ENCODE measurements at places on chromosomes 11 and 22.

- DNase-seq, result no peak
These were observed 10.4 kb downstream of the SEPTIN3 start for GRCh38 chr22:41979423-41980250.

DNA sequence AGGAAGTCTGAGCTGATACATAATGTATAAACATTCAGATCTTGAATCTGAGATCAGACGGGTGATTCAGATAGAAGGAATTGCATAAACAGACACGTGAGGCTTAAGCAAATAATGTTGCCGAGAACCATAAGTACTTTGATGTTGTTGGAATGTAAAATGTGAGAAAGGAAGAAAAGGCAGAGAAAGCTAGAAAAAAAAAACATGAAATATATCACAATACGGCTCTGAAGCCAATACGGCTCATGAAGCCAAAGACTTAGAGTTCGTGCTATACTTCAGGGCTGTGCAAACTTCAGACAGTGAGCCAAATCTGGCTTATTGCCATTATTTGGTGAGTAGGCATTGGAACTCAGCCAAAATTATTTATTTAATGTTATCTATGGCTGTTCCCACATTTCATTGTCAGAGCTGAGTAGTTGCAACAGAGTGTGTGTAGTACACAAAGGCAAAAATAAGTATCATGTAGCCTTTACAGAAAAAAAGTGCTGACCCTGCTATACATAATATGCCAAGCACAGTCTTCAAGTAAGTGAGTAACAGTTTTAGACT, 673.3 kb downstream of the CNTN5 start:
- DNase-seq, result no peak

- DNase-seq, result no peak
These were observed 72.1 kb downstream of the RNF169 start for GRCh38 chr11:74820763-74821162.

DNA sequence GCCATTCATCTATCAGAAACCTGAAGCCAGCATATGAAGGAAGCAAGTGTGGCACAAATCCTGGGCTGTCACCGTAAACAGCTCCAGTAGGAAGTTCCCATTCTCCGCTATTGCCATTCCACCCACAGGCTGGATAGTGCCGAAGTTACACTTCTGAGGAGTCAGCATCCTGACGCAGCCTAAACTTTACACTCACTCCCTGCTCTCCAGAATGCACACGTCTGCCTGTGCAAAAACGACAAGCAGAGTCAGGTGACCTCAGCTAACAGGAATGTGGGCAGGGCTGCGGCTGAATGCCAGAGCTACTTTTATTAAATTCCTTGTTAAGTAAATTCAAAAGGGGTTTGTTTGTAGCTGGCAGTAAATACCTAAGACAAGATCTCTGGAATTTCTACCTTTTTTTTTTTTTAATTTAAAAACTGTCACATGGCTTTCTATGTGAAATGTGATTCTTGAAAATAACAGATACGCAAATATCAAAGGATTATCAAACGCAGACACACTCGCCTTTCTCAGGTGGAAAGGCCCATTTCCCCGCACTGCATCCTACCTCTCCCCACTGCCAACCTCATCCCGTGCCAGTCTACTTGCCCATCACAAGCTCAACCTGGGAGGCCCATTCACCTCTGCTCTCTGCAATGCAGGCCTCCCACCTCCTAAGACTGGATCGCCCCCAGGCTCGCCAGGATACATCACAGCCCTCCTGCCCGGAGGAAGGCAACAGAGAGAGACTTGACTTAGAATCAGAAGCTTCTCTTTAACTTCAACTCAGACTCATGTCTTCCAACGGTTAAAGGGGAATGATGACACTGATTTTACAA, 33.5 kb downstream of the NFRKB start:
- no peak for DNase-seq

DNA sequence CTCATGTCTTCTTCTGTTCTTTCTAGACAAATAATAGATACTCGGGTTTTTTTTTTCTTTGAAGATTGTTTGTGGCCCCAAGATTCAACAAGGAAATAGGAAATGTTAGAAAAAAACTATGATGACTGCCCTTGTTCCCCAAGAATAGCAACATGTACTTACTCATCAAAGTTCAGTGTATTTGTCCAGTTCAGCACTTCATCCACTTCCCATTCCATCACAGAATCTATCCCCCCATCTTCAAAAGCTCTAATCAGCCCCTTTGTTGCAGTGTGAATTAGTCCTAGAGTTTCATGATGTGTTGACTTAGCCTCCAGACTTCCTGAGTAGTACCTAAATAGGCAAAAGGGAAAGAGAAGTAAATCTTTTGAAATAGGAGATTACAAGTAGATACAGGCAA, 74.3 kb downstream of the C11orf65 start:
- no peak for DNase-seq

- no peak for DNase-seq
These were observed 1.3 kb downstream of the MRGPRE start for GRCh38 chr11:3230636-3231549.

- DNase-seq, result no peak
These were observed 9.1 kb upstream of the PPARA start for GRCh38 chr22:46140989-46141928.

DNA sequence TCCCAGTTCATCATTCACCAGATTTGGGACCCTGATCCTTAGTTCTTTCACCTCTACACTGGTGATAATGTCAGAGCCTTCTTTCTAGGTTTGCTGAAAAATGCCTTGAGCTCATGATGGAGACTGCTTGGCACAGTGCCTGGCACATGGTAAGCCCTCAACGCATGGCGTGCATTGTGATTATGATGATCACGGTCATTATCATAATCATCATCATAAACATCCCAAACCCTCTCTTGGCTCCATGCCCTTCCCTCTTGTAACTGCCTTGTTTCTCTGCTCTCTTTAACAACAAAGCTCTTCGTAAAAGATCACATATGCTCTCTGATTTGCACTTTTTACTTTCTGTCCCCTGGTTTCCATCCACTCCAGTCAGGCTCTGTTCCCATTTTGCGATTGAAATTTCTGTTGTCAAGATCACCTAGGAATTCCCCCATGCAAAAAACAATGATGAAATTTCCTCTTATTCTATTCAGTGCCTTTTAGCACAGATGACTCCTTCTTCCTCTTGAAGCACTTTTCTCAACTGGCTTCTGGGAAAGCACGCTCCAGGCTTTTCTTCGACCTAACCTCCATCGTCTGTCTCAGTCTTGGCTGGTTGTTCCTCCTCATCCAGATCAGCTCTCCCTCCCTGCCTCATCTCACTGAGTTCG, 479.1 kb downstream of the OPCML start:
- DNase-seq, result no peak

- DNase-seq, result no peak
These were observed 21.9 kb downstream of the RELT start for GRCh38 chr11:73398132-73398526.

DNA sequence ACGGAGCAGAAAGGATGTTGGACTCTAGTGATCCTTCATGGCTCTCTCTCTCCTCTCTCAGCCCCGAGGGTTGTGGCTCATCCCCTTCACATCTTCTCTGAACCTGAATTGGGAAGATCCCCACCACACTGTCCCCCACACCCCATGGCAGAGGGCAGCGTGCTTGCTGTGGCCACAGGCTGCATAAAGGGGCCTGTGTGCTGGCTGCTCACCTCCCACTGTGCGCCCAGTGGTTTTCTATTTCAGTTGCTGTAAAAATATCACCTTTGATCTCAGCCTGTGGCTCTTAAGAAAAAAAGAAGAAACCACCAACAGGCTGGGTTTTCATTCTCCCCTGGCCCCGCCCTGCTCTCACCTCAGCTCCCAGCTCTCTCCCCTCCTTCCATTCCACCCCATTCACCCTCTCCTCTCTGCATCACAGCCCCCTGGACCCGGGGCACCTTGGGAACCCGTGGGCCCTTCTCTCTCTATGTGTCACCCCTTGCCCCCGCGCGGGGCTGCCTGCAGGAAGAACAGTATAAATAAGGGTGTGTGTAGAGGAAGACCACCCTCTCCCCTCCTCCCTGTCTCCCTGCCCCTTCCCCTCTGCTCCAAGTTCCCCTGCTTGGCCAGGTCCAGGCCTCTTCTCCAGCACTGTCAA, 25.8 kb upstream of the WNT11 start:
- DNase-seq, result peak; percentile 55

GRCh38 chr22:34861787-34862186, 204.2 kb upstream of the ISX start:
- DNase-seq, result no peak

GRCh38 chr11:108666373-108666772, 1.5 kb downstream of the DDX10 start:
- no peak for DNase-seq

- no peak for DNase-seq
These were observed 40.9 kb downstream of the CSRP3 start for GRCh38 chr11:19160847-19161246.

DNA sequence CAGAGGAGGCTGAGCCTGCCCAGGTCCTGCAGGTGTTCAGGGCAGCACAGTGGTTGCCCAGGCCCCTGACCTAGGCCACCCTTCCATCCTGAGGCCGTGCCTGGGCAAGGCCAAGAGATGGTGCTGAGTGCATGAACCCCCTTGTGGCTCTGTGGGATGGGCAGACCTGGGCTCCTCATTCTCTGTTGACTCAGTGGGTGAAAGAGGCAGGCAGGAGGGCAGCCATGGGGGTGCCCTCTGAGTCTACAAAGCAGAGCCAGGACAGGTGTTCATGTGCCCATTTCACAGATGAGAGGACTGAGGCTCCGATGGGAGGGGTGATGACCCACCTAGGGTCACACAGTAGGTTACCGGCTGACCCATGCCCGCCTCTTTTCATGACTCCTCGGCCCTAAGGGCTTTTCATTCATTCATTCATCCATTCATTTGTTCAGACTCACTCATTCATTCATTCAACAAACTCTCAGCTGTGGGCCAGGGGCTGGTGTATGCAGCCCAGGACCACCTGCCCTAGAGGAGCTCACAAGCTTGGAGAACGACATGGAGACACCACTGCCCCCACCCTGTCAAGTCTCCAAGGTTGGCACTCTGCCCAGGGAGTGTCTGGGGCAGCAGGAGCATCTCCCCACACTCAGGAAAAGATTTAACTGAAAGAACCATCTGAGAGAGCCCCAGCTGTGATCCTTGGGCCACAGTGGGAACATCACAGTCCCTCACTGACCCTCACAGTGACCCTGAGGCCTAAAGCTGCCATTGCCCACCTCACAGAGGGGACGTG, 40.5 kb downstream of the IGLL5 start:
- no peak for DNase-seq

- DNase-seq, result no peak
These were observed 45.8 kb upstream of the AMPD3 start for GRCh38 chr11:10409207-10409661.

- DNase-seq, result peak; percentile 92
These were observed 2.1 kb downstream of the CCDC88B start for GRCh38 chr11:64341851-64342791.

DNA sequence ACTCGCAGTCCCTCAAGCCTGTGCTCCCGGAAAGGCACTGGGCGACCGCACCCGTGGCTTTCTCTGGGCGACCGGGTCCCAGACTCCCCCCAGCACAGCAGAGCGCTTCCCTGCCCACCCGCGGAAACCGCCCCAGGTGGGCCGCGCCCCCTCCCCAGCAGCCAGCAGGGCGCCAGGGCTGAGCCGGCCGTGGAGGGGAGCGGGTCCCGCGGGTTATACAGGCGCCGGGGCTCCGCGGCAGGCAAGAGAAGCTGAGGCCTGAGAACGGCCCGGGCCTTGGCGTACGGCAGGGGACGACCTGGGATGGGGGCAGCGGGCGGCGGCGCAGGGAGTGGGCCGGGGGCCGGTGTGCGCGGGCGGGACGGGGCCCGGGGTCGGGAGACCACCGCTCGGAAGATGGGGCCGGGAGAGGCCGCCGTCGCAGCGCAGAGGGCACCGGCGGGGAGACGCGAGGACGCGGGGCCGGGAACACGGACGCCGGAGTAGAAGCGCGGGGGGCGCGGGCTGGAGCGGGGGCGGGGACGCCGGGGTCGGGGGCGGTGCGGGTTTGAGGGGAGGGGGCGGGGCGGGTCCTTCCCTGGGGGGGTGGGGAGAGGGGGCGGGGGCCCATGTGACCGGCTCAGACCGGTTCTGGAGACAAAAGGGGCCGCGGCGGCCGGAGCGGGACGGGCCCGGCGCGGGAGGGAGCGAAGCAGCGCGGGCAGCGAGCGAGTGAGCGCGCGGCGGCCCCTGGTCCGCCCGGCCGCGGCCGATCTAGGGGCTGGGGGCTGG, at the start of gene MDK:
MDK (plus strand) TSS at position 622 of the 771 bp plus-strand sequence. CDS start 389 bp downstream, outside the sequence.
- DNase-seq, result peak; percentile 37

GRCh38 chr11:4125141-4125540, 30.5 kb downstream of the RRM1 start:
- no peak for DNase-seq

DNA sequence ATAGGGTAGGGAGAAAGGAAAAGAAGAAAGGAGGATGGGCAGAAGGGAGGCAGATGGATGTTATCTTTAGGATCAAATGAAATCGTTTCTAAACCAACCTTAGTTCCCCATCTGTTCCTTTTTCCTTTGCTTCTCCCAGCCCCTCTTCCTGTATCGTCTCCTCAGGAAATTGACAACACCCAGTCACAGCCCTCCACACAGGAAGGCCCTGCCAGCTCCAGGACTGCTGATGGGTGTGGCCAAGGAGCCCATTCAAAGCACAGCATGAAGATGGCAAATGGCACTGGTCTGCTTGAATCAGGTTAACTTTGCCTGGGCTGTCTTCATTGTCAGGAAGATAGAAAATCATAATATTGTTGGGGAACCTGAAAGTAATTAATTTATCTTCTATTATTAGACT, 164.8 kb downstream of the C11orf87 start:
- no peak for DNase-seq

DNA sequence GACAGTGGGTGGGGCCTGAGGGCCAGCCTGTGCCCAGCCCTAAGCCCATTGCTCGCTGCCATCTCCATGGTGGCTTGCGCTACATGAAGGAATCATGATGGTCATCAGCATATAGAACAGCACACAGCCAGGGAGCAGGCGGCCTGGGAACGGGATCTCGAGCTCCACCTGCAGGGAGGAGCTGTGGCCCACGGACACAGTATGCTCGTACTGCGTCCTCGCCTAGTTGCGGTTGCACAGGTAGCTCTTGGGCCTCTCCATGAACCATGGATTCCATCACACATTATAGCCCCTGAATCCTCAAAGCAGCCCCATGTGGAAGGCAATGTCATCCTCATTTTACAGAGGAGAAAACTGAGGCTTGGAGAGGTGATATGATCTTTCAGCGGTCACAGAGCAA, 15.1 kb downstream of the SEC14L4 start:
- DNase-seq, result no peak

GRCh38 chr22:43446037-43446803, 34.4 kb downstream of the MPPED1 start:
- DNase-seq, result no peak

Measured in stimulated activated CD4-positive, alpha-beta T cell treated with anti-CD3 and anti-CD28 coated beads, Interleukin-15, amount 100 ng/mL, for 24 hours (primary cell).